ENCODE measurements at places on chromosomes 6 and 20.
A peak's percentile ranks its signal among the peaks of the same experiment; 100 is the strongest.

GRCh38 chr6:47357827-47358226 is 48.1 kb upstream of the TNFRSF21 start:
- no peak for DNase-seq

GRCh38 chr20:46549188-46549972 is 1.1 kb downstream of the OCSTAMP start:
- DNase-seq = no peak

- no peak for DNase-seq
Measured at GRCh38 chr20:13638162-13638495, 603 bp downstream of the TASP1 start.

- DNase-seq = no peak
Measured at GRCh38 chr6:13457577-13457976, 29.8 kb downstream of the GFOD1 start.

DNA sequence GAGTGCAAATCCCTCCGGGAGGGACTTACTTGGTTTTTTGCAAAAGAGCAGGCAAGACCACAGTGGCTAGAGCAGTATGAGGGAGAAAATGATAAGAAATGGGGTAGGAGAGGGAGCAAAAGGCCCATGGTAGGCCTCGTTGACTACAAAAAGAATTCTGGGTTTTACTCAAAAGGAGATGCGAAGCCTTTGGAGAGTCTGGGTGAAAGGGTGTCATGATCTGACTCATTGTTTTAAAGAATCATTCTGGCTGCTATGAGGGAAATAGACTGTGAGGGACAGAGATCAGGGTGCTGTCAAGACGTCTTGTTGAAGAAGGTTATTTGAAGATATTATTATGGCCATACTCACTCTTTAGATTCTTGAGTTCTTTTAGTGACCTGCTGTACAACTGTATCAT is 13.0 kb downstream of the TBC1D32 start:
- no peak for DNase-seq

DNA sequence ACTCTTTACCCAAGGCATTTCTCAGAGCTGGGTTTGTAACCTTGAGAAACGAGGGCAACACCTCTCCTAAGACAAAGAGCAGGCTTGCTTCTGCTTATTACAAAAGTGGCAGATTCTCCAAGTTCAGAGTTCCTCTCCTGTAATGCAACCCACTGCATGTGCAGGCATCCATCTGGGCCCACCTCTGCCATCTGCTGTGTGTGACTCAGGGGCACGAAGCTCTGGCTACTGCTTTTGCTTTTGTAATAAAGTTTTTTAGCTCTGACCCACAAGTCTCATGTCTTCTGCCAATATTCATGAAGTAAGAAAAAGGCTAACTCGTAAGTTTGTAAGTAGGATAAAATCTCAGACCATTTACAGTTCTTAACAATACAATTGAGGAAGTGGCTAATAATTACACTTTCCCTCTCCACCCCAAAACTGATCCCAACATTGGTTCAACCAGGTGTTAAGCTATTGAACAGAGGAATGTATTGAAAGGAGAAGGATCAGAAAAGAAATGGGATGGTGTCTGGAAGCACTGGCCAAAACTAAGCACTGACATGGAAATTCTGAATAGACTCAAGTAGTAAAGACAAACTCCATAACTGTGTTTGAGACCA is 51.7 kb upstream of the SMLR1 start:
- no peak for DNase-seq

GRCh38 chr20:6057691-6058090 is 3.8 kb upstream of the LRRN4 start:
- DNase-seq = no peak

GRCh38 chr6:41161851-41162552 is 914 bp downstream of the TREM2 start:
- DNase-seq = no peak

- DNase-seq = no peak
Measured at GRCh38 chr6:126063512-126064146, 77.3 kb downstream of the TRMT11 start.

DNA sequence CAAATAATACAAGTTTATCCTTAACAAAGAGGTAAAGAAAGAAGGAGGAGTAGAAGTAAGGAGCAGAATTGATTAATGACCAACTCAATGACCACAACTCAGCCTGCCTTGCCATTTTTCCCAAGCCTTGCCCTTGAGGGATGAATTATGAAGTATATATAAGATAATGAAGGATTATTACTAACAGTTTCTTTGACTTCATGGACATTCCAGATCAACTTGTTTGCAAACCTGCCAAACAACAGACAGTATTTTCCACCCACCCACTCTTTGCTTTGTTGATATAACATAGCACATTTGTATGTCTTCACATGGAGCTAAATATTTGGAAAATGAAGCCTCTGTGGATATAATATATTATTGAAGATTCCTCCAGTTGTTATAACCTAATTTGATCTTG is 9.9 kb upstream of the C6orf141 start:
- no peak for DNase-seq

DNA sequence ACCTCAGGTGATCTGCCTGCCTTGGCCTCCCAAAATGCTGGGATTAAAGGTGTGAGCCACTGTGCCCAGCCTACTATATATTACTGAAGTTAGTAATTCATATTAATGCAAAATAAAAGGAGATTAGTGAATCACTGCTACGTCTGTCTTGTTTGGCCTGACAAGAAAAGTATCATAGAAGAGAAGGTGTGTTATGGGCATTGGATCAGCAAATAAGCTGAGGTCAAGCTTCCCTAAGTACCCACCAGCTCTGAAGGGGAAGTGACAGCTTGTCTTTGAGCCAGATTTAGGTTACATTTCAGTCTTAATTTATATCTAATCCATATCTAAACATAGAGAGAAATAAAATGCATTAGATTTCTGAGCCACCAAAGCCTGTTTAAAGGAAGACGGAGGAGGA is 7.1 kb downstream of the SGK1 start:
- DNase-seq = no peak

GRCh38 chr6:130744576-130745366 is 82.4 kb upstream of the SMLR1 start:
- no peak for DNase-seq

DNA sequence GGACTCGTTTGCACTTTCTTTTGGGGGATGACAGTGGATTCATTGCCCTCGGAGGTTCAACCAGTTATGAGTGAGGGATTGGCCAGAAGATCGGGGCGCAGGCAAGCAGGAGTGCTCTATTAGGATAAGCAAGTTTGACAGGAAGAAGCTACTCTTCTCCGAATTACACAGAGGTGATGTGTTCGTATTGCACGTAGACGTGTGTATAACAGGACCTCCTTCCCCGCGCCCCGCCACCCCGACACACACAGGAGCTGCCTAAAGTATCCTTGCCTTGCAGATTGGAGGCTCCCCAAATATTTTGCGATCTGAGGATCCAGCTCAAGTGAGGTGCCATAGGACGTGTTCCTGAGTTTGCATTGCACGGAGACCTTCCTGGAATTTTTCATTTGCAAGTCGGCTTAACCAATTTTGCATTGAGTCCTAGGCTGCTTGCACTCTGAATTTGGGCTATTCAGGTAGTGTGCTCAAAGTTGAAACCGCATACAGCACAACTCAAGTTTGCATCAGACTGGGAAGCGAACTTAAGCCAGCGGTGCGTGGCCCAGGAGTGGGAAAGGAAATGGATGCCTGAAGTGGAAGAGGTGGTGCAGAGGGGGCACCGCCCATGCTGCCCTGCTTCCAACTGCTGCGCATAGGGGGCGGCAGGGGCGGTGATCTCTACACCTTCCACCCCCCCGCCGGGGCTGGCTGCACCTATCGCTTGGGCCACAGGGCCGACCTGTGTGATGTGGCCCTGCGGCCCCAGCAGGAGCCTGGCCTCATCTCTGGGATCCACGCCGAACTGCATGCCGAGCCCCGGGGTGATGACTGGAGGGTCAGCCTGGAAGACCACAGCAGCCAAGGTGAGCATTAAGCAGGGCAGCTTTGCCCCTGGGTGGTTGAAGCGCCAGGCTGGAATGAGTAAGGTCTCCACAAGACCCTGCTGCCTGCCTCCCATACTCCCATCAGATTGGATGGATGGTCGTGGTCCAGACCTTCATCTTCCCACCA is 770 bp downstream of the TCF19 start:
- DNase-seq = no peak

GRCh38 chr6:165941786-165942185 is 225.9 kb downstream of the TBXT start:
- no peak for DNase-seq

- no peak for DNase-seq
Measured at GRCh38 chr6:144155529-144155928, 5.2 kb downstream of the STX11 start.

DNA sequence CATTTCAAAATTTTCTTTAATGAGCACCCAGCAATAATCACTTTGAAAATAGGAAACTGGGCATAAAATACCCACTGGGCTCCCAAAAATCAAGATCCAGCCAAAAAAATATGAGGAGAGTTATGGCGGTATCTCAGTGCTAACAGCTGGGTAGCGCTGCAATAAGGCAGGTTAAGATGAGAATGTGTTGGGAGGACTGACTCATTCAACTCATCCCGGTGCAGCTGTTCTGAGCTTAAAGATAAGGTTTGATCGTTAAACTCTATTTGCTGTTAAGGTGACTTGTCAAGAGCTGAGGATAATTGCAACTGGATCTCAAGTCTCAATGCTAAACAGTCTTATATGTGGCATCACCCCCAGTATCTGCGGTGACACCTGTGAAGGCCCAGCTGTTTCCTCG is 507.7 kb downstream of the EPM2A start:
- no peak for DNase-seq

DNA sequence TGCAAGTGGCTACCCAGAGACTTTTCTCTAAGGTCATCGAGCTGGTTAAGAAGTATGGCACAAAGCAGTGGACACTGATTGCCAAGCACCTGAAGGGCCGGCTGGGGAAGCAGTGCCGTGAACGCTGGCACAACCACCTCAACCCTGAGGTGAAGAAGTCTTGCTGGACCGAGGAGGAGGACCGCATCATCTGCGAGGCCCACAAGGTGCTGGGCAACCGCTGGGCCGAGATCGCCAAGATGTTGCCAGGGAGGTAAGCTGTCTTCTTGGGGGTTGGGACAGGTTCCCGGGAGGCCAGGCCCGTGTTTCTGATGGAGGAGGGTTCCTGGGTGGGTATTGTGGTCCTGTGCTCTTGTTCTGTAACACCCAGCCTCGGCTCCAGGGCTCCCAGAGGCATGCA is 19.9 kb downstream of the MYBL2 start:
- DNase-seq = no peak

DNA sequence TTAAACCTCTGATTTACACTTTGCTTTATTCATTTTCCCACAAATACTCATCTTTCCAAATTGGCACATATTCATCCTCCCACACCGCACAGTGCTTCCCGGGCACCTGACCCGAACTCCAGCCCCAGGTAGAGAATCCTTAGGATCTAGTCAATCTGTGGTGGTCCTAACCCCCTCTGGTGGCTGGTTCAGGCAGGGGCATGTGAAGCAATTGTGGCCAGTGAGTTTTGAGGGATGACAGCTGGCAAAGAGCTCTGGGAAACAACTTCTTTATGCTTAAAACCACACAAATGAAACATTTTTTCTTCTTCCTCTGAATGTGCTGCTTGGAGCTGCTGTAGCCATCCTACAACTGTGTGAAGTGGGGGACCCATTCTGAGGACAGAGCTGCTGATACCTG is 54.7 kb downstream of the ELOVL5 start:
- peak; percentile 21 for DNase-seq

DNA sequence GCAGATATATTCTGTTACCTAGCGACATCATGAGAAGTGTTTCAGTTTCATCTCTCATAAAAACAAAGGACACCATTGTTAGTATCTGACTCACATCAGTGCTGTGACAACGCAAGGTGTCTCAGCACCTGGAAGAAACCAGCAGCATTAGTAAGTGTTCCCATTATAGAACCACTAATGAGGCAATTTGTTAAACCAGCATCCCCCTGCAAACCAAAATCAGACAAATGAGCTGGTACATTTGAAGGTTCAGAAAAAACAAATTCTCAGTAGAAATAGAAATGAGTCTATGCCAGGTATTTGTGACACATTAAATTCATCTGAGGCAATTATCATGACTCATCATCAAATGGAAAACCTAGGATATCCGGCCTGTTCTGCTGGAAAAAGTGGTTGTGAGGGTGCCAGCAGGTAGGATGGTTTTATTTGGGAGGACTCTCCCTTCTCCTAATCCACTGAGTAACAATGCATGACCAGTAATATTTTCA is 151.7 kb downstream of the TMEM200A start:
- no peak for DNase-seq

GRCh38 chr6:110282412-110282811 is 75.7 kb downstream of the METTL24 start:
- DNase-seq = no peak

GRCh38 chr20:37231947-37232630 is 29.5 kb downstream of the GHRH start:
- no peak for DNase-seq

GRCh38 chr20:48486065-48486464 is 341.7 kb downstream of the PREX1 start:
- DNase-seq = no peak

DNA sequence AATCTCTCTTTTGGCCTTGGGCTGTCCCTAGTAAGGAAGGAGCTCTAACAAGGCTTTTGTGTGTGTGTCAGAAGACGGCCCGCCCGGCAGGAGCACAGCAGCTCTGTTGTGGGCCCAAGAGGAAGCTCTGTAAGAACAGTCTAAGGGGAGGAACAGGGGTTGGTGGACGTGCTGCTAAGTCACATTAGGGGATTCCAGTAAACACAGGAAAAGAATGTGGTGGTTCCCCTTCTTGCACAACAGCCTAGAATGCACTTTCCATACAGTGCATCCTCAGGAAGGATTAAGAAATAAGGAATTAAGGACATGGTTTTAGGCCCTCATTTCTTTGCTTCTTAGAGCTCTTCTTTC is 114.5 kb downstream of the RNF144B start:
- DNase-seq = no peak

DNA sequence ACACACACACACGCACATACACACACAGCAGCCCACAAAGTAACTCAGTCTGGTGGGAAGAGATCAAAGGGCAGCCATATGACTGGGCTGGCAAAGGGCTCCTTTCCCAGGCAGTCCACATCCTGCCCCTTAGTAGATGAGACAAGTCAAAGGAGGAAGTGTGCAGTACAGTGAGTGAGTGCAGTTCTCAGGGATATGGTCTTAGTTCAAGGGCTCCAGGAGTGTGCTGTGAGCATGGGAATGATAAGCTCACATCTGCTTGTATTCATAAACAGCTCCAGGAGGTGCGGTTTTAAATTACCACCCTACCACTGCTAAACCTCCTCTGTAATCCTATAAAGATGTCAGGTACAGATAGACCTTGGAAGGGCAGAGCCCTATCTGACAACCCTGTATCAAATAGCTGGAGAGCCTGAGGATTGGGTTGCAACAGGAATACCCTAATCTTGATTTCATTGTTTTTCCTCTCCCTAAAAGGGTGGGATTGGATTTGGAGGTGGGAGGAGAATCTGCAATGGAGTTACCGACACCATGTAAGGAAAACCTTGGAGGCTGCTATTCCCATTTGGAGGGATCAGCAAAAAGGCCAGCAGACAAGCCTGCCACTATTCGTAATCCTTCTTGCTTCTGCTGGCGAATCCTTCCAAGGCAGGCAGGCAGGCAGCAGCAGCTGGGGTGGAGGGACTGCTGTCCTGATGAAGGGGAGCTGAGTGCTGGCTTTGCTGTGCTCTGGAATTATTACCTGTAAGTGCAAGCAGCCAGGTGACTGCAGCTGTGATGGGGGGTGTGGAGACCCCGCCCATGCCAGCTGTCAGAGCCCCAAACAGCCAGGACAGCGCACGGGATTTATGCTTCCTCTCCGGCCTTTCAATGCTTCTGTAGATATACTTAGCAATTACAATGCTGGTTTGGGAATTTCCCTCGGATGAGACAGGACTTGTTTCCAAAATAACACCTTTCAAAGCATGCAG is 342.7 kb downstream of the PRL start:
- no peak for DNase-seq

GRCh38 chr6:26351544-26351953 is 13.4 kb upstream of the BTN3A2 start:
- no peak for DNase-seq
